ENCODE measurements at places on chromosomes 3 and 15.

DNA sequence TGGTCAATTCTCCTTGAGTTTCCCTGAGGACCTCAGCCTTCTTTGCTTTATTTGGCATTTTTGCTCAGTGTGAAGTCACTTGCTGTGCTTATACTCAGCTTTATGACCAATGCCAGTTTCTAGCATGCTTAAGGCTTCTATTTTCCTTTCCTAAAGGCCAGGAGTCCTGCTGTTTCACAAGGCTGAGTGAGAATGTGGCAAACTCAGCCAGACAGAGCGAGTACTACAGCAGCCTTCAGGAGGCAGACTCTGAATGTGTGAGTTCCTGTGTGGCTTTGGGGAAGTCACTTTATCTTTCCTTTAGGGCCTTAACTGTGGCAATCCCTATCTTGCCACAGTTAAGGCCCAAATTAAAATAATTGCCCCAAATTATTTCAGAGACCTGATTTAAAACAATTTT lies 213.2 kb upstream of the MRPL3 start:
- no peak for DNase-seq

DNA sequence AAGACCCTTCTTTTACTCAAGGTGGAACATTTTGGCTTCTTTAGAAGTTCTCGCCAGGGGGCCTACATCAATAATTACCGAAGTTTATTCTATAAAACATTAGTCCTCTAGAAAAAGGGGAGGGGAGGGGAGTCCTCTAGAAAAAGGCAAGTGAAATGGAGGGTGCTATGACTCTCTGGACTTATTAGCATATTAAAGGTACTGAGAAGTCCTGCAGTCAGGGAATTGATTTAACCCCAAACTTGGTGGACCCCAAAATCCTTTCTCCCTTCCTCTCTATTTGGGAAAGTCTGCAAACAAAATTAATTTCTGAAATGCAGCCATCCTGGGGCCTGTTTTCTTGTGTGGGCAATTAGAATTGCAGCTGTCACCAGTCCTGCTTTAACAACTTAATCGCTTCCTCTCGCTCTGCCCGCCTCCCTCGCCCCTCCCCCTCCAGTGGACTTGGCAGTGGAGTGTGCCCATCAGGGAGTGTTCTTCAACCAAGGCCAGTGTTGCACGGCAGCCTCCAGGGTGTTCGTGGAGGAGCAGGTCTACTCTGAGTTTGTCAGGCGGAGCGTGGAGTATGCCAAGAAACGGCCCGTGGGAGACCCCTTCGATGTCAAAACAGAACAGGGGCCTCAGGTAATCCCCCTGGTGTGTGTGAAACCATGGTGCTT lies 18.9 kb upstream of the LRRK1 start:
- DNase-seq, result no peak

GRCh38 chr3:194686816-194687637 lies 1.3 kb downstream of the FAM43A start:
- DNase-seq, result peak; percentile 53

- DNase-seq, result no peak
Observed at GRCh38 chr3:17183951-17184550, 299.3 kb downstream of the PLCL2 start.

- DNase-seq, result no peak
Observed at GRCh38 chr3:156416846-156417558, 137.9 kb downstream of the SSR3 start.

DNA sequence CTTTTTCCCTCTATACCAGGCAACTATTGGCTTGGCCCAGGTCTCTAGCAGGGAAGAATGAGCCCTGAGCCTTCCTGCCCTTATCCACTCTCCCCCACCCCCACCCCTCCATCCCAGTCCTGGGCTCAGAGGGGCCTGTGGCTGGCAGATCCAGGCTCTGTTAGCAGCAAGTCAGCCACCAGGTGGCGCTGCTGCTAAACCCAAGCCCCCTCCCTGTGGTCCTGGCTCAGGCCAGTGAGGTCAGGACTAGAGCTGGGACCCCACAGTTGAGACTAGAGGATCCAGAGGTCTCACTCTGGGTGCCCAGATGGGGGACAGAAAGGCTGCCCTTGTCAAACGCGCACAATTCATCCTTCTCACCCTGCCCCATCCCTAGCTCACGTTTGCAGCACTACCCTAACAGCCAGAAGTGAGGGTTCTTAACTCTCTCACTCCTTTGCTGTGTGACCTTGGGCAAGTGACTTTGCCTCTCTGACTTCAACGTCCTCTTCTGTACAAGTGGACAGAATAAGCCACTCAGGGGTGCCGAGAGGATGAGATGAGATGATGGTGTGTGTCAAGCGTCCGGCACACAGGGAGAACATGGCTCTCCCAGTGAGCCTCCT lies 46.8 kb upstream of the SLC6A1 start:
- DNase-seq, result peak; percentile 79

DNA sequence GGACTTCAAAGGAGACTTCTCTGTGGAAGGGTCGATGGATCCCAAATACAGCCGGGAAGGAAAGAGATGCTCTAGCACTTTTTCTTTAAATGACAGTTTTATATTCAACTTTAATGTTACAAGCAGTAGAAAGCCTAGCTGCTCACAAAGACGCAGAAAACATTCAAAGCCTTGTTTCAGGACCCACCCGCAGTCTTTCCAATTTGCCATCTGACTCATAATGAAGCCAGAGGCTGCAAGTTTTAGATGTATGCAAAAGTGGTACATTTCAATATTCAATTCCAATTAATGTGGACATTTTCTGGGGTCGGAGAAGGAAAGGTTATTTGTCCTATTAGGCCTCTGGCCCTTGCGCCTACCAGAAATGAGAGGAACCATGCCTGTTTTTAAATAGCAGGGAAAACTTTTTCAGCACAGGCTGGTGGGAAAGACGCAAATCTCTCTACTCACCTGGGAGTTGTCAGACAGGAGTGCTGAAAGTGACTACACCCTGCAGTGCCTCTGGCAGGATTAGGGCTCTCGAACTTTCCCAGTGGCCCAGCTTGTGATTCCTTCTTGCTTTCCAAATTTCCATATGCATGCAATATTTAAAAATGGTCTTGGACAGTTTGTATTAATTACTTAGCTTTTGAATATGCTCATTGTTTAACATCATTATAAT lies 117.4 kb upstream of the MBNL1 start:
- peak; percentile 24 for DNase-seq

DNA sequence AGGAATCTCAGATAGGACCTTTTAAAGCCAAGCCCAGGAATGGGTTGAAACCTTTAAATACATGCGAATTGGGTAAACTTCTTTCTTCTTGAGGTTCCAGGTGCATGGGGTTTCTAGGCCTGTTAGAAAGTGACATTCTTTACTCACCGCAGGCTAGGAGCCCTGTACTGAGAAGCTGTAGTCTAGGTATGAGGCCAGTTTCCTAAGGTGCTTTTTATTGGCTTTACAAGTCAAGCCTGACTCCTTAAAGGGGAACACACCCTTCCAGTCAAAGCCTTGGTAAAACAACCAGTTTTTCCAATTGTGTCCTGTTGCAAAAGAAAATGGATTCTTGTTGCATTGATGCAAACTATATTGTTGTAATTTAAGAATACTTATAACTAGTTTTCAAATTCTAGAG lies 76.1 kb upstream of the ATP11B start:
- no peak for DNase-seq

- DNase-seq, result no peak
Observed at GRCh38 chr3:187966636-187967406, 187.1 kb upstream of the LPP start.

- DNase-seq, result no peak
Observed at GRCh38 chr3:62597491-62597890, 224.1 kb upstream of the FEZF2 start.

DNA sequence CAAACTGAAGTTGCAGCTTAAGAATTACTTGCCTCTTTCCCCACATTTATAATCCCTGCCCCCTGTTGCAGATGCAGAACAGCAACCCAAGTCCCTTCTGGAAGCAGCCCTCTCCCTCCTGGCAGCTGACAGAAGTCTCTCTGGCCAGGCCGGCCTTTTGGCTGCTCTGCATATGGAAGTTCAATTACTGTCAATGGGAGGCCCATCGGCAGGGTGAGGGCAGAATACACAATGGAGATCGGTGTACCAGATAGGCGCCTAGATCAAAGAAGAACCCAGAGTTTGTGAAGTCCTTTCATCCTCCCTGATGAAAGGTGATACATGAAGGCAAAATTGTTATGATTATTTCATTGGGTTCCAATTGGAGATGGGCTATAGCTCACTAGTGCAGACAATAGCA lies 327.9 kb upstream of the CTNNB1 start:
- no peak for DNase-seq
